ENCODE measurements at places on chromosomes 7 and 10. TPM values are rescaled to one million over a fixed set of nuclear protein-coding genes. Genes with fewer than 3 reads are reported as not detected.

GRCh38 chr10:87750001-87750671 is 67.9 kb downstream of the ATAD1 start:
- H3K27ac ChIP-seq, result peak overlapping the region; percentile 1
- H3K4me3 ChIP-seq, result no peak overlapping the region
- DNase-seq, result no peak
- peaks cover 36% of the 10 kb centered on the region for H3K36me3 ChIP-seq
- peaks cover 7% of the 10 kb centered on the region for H3K4me1 ChIP-seq
- no peaks in the 10 kb centered on the region for H3K27me3 ChIP-seq

GRCh38 chr10:127310923-127311322 is 114.5 kb upstream of the INSYN2A start:
- H3K27me3 ChIP-seq, result no peaks in the 10 kb centered on the region
- H3K36me3 ChIP-seq, result no peaks in the 10 kb centered on the region
- no peaks in the 10 kb centered on the region for H3K4me1 ChIP-seq
- DNase-seq, result no peak

DNA sequence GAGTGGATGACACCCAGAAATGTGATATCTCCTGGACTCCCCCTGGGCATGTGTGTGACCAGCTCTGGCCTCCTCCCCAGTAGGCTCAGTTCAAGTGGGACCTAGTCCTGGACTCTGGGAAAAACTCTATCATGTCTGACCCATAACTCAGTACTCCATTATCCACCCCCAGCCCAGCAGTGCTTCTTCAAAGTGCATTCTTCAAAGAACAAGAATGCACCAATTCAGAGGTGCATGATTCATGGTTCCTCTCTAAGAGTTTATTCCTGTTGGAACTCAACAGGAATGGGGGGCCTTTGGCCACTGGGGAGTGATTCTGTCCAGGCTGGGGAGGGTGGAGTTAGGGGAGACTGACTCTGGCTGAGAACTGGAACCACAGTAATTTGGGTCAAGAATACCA is 173.6 kb upstream of the CXCL12 start:
- H3K27ac ChIP-seq, result no peak overlapping the region
- DNase-seq, result no peak
- H3K4me1 ChIP-seq, result peaks cover 5% of the 10 kb centered on the region
- H3K4me3 ChIP-seq, result no peak overlapping the region

DNA sequence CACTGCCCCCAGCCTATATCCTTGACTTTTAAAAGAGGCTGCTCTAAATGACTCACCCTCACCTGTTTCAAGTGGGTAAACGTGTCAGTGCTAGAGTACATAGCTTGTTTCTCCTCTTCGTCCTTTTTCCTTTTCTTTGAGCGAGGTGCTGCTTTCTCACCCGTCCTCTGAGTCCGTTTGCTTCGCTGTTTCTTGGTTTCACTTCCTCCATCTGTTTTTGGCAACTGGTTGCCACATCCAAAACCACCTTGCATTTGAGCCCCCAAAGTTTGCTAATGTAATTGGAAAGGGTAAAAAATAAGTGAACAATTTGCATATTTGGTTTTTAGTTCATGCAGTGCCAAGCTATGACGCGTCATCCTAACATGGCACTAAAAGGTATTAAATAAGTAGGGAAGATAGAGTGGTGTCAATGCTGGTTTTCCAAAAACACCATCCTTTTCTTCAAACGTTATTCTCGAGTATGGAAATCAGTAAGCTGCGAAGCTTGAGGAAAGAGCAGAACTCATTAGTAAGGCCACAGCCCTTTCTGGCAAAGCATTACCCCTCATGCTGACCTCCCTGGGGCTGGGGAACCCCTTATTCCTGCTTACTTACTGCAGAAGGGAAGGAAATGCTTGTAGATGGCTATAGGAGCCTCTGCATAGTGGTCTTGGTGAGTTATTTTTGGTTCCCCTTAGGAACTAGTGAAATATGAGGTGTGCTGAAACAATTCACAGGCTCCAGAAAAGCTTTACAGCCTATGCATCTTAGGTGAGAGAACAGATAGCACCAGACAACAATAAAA is 133.5 kb downstream of the GALNT11 start:
- DNase-seq, result no peak
- no peak overlapping the region for H3K27ac ChIP-seq
- no peaks in the 10 kb centered on the region for H3K4me1 ChIP-seq

DNA sequence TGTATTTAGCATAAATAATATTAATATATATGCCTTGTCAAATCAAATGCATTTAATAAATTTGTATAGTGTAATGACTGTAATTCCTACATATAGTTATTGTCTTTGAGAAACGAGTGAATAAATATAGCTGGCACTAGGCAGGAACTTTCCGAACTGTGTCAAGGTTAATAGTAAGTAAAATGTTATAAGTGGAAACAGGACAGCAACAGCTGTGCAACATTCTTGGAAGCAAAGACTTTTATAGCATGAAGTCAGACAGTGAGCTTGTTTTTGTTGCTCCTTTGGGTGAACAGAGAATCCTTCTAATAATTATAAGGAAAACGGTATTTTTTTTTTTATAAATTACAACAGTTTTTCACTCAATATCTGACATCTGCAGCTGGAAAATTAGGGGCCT is 14.0 kb upstream of the EXOC6 start:
- no peak overlapping the region for H3K27ac ChIP-seq
- no peaks in the 10 kb centered on the region for H3K36me3 ChIP-seq
- no peaks in the 10 kb centered on the region for H3K4me1 ChIP-seq
- no peak overlapping the region for H3K4me3 ChIP-seq

DNA sequence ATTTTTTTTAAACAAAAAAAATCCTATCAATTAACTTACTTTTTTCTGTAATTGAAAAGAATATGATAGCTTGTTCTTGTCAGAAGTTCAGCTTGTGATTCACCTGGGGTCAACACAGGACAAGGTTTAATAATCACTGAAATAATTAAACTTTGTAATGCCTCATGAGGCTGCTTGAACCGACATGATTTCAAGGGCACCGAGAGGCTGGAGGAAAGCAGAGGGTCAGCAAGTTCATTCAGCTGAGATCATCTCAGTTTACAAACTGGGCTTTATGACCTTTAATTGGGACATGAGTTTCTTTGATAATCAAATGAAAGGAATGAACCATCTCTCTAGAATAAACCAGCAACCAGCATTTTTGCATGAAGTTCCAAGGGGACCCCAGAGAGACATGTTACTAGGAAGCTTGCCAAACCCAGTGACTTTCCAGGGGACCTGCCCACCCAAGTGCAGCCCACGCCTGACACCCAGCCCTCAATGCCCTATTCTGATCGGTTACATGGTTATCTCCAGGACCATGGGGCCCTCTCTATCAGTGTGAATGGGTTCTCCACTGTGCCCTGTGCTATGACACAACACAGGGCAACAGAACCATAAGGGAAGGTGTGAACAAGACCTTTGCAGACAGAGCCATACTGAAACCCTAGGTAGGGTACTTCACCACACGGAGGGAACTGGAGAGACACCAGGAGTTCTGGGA is 7.8 kb upstream of the CYP3A4 start:
- peaks cover 37% of the 10 kb centered on the region for H3K4me1 ChIP-seq
- H3K4me3 ChIP-seq, result no peak overlapping the region
- H3K27ac ChIP-seq, result no peak overlapping the region
- DNase-seq, result no peak

GRCh38 chr10:132637477-132638129 is 100.0 kb downstream of the INPP5A start:
- H3K36me3 ChIP-seq, result no peaks in the 10 kb centered on the region
- no peak overlapping the region for H3K27ac ChIP-seq
- H3K4me3 ChIP-seq, result peak overlapping the region; percentile 63
- no peaks in the 10 kb centered on the region for H3K27me3 ChIP-seq

DNA sequence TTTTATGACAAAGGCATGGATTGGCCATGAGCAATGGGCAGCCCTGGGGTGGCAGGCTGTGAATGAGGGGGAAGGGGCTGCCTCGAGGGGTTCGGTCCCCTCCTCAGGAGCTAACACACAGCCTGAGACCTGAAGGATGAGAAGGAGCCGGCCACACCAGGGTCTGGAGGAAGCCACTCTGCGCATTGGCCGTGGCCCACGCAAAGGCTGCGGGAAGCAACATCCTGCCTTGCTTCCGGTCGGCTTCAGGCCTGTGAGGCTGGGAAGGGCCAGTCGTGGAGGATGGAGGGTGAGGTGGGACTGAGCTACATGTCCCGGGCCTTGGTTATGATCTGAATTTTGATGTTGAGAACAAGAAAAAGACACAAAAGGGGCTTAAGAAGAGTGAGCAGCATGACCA is 49.4 kb downstream of the RGS10 start:
- H3K27ac ChIP-seq, result no peak overlapping the region
- H3K36me3 ChIP-seq, result no peaks in the 10 kb centered on the region
- H3K4me3 ChIP-seq, result no peak overlapping the region
- no peaks in the 10 kb centered on the region for H3K27me3 ChIP-seq
- H3K4me1 ChIP-seq, result peaks cover 12% of the 10 kb centered on the region

- H3K27me3 ChIP-seq, result no peaks in the 10 kb centered on the region
- no peak overlapping the region for H3K27ac ChIP-seq
- no peaks in the 10 kb centered on the region for H3K4me1 ChIP-seq
- no peak overlapping the region for H3K4me3 ChIP-seq
- H3K36me3 ChIP-seq, result no peaks in the 10 kb centered on the region
- DNase-seq, result no peak
These were observed 852.7 kb upstream of the PHF14 start for GRCh38 chr7:10120936-10121335.

NEUROD6 gene
- total RNA-seq, result not detected

RALA gene
- 44.5 TPM for total RNA-seq

HABP2 gene
- not detected for total RNA-seq

MACC1 gene
- 0.36 TPM for total RNA-seq
